Activated CD4-positive, CD25-positive, alpha-beta regulatory T cell (primary cell): ENCODE measurements at places on chromosomes 11 and 22.

DNA sequence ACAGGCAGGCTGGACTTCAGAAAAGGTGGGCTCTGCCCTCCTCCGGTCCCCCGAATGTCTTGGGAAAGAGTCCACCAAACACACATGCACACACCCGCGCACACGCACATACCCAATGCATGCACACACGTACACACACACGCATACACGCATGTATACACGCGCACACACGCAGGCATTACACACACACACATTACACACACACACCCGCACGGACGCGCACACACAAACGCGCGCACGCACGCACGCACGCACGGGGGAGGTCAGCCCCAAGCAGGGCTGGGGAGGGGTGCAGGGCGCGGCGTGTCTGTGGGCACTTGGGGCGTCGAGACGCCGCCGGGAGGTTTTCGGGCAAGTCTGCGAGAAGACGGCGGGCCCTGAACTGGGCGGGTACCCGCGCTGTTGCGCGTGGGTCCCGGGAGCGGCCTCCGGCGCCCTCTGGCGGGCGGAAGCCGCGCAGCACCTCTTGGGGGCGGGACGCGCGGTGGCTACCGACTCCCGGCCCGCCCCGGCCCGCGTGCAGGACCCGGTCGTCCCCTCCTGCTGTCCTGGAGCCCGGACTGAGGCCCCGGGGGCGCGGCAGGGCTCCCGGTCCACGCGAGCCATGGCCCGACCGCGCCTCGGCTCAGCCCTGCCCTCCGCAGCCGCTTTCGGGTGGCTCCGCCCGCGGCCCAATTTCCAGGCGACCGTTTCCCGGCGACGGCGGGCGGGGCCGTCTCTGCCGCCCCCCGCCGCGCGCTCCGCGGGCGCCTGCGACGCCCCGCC is 3.6 kb downstream of the SEPTIN5 start:
- peak; percentile 62 for DNase-seq

- no peak for DNase-seq
These were observed 171.9 kb downstream of the GRIA4 start for GRCh38 chr11:105781807-105782206.

GRCh38 chr11:32033067-32033466 is 57.8 kb upstream of the RCN1 start:
- no peak for DNase-seq

- DNase-seq: peak; percentile 77
These were observed 7.8 kb upstream of the PYGM start for GRCh38 chr11:64767344-64768299.

DNA sequence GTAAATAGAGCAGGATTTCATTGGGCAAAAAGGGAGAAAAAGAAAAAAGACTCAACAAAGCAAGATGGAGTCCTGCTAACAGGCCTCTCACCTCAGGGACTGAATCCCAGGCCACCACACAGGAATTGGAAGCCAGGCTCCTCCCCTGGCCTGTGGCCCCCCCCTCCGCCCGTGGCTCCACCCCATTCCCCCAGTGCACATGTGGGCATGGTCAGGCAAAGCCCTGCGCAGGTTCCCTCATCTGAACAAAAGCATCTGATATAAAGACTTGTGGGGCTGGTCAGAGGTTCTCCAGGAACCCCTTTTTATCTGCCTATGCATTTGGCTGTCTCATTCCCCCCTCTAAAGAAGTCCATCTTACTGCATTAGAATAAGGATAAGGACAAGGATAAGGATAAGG is 46.0 kb upstream of the PAK1 start:
- DNase-seq: no peak

DNA sequence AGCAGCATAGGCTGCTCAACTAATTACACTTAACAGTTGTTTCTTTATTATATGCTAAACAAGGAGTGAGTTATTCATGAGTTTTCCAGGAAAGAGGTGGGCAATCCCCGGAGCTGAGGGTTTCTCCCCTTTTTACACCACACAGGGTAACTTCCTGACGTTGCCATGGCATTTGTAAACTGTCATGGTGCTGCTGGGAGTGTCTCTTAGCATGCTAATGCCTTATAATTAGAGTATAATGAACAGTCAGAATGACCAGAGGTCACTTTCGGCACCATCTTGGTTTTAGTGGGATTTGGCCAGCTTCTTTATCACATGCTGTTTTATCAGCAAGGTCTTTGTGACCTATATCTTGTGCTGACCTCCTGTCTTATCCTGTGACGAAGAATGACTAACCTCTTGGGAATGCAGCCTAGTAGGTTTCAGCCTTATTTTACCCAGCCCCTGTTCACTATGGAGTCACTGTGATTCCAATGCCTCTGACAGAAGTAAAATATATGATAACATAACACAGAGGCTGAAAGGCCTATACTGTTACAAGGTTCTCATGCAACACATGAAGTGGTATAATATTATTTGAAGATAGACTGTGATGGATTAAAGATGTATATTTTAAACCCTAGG is 41.3 kb upstream of the RDX start:
- DNase-seq: no peak

DNA sequence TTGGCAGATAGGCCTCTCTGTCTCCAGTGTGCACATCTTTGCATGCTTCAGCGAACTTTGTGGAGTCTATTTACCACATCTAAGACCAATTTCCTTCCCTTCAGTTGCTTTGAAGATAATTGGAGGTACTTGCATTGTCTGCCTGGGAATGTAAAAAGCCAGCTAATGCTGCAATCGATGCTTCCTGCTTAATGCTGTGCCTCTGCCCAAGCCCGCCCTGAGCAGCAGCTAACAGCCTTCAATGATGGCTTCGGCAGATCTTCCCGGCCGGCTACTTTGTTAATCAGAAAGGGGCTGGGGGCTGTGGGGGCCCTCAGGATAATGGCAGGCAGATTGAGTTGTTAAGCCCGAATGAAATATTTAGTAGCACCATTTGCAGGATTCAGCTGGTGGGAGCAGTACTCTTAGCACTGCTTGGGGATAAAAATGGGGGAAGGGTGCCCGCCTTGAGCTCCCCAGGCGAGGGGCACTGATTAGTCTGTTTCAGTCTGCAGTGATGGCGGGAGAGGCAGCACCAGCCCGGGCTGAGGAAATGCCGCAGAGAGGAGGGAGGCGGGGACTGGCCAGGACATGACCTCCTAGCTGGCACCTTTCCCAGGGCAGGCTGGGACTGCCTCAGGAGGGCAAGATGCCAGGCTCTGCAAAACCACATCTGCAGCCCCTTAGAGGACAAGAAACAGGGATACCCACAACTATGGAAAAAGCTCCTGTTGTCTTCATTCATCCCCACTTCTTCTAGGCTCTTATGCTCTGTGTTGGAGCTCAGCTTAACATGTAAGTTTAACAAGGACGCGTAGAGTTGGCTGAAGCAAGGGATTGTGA is 460.0 kb downstream of the BUD13 start:
- no peak for DNase-seq

DNA sequence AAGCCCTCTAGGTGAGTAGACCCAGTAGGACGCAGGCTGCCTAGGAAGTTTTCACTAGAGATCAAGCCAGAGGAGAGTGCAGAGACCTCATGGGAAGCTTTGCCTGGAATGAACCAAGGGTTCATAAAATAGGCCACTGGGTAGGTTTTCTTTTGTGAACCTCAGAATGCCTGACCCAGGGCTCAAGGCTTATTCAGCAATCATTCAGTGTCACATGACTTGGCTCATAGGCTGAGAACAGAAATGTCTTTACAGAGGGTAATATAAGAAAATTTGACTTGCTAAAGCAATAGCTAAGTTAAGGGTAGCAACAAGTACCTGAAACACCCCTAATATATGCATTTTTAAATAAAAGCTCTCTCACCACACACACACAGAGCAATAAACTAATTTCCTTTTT is 132.6 kb downstream of the RAB38 start:
- no peak for DNase-seq

- no peak for DNase-seq
These were observed 50.7 kb downstream of the NAV2 start for GRCh38 chr11:19763330-19763729.

DNA sequence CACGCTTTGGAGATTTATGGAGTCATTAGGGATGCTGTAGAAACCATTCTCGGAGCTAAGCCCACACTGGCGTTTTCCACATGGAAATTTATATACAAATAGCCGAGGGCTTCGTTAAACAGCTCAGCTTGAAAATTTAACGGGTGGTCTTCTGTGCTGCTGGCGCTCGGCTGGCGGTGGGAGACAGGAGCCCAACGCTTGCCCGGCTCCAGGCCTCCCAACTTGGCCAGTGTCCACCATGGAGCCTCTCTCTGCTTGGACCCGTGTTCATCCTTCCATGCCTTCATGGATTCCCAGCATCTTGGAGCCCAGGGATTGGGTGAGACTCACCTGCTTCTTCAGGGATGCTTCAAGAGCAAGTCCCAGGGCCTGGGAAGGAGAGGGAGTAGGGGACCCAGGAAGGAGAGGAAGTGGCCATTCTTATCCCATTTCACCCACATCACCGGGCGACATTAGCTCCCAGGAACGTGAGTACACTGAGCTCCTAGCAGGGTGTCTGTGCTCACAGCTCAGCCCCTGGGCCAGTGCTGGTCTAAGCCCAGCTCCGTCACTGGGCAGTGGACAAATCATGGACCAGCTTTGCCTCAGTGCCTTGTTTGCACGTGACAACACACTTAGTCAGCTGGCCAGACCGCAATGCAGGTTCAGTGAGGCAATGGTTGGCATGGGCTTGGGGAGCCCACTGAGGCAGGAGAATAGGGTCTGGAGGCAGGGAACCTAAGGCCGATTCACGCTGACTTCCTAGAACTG is 944.3 kb downstream of the BRD1 start:
- no peak for DNase-seq

DNA sequence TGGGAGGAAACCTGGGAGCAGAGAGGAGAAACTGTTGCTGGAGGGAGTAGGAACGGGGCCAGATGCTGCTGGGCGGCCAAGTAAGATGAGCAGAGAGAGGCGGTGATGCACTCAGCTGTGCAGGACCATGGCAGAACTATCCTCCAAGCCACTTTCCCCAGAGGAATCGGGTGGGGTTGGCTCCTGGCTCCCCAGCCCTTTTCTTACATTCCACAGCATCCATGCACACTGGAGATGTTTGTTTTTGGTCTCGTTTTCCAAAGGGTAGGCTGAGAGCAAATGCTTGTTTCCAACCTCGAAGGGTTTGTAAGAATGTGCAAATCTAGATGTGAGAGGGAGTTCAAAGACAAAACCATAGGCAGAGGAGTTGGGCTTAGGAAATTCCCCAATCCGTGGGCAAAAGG is 73.2 kb downstream of the DBX1 start:
- no peak for DNase-seq

- no peak for DNase-seq
These were observed 1053.8 kb downstream of the TBC1D22A start for GRCh38 chr22:47816121-47816862.

DNA sequence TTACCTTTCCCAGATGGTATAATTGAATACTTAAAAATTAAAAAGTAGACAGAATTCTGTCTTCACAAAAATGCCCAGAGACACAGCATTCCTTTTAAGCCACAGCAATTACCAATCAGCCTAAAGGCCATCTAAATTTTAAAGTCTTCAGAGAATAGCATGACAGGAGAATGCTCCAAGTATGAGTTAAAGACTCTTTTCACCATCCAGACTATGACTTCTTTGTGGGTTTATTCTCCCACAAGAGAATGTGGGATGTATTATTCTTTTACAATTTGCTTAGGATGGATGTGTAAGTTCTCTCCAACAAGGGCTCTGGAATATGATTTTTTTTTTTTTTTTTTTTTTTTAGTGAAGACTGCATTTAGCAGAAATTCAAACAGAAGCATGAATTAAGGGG is 249.9 kb downstream of the TTC28 start:
- DNase-seq: no peak

- DNase-seq: no peak
These were observed 6.7 kb downstream of the TEAD1 start for GRCh38 chr11:12680940-12681258.

GRCh38 chr22:44386386-44387035 is 73.8 kb upstream of the SHISAL1 start:
- no peak for DNase-seq

DNA sequence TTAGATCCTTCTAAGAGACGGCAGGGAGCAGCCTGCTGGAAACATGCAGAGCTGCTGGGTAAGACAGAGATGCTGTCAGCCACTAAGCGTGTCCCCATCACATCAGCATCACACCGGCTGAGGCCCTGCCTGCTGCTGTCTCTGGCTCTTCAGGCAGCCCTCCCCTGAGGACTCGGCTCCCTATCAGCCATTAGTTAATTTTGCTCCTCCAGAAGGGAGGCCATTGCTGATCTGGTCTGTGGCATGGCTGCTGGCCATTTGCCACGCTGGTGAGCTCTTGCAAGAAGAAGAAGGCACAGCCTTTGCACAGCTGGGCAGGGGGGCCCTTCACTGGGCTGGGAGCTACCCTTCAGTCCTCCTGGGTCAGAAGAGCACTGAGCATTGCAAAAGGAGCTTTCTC is 131.2 kb upstream of the PARVA start:
- DNase-seq: no peak
